ENCODE measurements at places on chromosomes 12 and 14. TPM values are rescaled to one million over a fixed set of nuclear protein-coding genes. Genes with fewer than 3 reads are reported as not detected.

The IFNG-AS1 gene
- 3.0 TPM for total RNA-seq

The CAMKK2 gene
- total RNA-seq: 31.6 TPM

GRCh38 chr14:39071096-39071495, 31.9 kb downstream of the SEC23A start:
- no peaks in the 10 kb centered on the region for H3K27me3 ChIP-seq
- H3K27ac ChIP-seq: no peak overlapping the region
- no peak for DNase-seq

The MTERF2 gene
- 6.4 TPM for total RNA-seq

- peak within 1 kb of the TSS; percentile 99 for H3K27ac ChIP-seq
- DNase-seq: peak; percentile 93
- H3K4me3 ChIP-seq: peak within 1 kb of the TSS; percentile 91
Observed at GRCh38 chr12:47819896-47820630, at the start of gene HDAC7. HDAC7 (minus strand) TSS chr12:47819903; CDS start chr12:47819785, 118 bp downstream.

The ETFBKMT gene
- total RNA-seq: 5.7 TPM

The IAPP gene
- total RNA-seq: not detected

GRCh38 chr14:102050625-102051024, 36.2 kb downstream of the HSP90AA1 start:
- peaks cover 2% of the 10 kb centered on the region for H3K4me1 ChIP-seq
- no peak overlapping the region for H3K4me3 ChIP-seq
- DNase-seq: no peak

Data from upper lobe of left lung (tissue), 6 donors.